ENCODE measurements at places on chromosomes 3 and 15.

DNA sequence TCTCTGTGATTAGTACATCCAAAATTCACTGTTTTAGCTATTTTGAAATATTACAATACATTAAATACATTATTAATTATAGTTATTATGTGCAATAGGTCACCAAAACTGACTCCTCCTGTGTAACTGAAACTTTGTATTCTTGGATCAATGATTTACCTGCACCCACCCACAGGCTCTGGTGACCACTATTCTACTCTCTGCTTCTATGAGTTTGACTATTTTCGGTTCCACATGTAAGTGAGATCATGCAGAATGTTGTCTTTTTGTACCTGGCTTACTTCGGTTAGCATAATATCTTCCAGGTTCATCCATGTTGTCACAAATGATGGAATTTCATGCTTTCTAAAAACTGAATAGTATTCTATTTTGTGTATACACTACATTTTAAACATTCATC, 43.8 kb downstream of the SLC2A2 start:
- DNase-seq = no peak

DNA sequence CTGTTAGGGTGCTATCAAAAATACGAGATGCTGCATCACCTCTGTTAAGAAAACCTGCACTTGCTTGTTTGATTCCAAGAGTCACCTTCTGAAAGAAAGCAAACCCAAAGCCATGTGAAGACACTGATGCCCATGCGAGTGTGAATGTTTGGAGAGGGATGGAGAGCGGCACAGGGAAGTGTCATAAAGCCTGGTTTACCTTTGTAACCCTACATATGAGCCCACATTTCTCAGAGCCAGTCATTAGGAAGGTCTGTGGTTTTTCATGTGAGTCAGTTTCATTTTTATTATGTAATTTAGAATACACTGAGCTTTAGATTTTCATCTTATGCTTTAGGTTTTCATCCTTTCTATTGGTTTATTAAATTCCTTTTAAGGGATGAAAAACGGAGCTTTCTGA, 896.8 kb downstream of the ROBO1 start:
- no peak for DNase-seq

GRCh38 chr15:62324382-62324781, 159.3 kb upstream of the C2CD4B start:
- DNase-seq = no peak

GRCh38 chr3:30526031-30526430, 80.4 kb upstream of the TGFBR2 start:
- DNase-seq = no peak

DNA sequence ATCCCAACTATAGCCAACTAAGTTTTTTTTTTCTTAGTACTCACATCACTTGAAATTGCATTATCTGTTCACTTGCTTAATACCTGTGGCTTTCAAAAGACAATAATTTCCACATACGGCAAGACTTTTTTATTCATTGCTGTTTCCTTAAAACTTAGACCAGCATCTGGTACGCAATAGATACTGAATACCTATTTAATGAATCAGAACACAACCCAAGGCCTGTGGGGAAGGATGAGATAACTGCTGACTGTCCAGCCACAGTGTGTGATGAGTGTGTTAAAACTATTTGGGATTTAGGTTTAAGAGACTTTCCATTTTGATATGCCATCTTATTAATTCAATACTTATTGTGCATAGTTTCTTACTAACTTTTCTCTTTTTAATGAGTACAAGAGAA, 988.7 kb downstream of the NTRK3 start:
- no peak for DNase-seq

DNA sequence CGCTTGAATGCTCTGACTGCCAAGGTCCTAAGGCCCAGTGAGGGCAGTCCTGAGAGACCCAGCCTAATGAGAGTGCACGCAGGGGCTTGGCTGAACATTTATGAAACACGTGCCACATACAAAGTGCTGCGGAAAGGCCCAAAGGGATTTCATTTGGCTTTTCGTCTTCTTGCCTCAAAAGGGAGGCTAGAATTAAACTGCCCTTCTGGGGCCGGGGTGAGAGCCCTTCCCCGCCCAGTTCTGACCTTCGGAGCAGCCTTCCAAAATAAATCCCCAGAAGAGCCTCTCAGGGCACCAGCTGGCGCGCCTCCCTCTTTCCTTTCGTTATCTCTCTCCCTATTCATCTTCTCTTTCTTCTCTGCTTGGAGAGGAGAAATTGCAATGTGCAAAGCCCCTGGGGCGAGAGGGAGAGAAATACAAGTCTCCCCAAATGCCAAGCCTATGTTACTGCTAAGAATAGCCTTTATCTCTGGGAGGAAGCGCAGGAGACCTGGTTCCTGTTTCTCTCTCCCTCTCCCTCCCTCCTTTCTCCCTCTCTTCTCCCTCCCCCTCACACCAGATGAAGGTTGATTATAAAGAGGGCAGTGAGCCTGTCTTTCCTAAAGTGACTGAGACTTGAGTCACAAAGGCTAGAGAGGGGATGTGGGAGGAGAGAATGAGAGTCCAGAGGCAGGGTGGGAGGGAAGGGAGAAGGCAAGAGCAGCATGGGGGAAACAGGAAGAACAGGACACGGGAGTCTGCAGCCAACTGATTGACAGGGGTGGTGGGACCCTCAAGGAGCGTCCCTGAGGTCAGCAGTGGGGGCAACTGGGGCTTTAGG, 36.7 kb upstream of the NDUFB4 start:
- no peak for DNase-seq

DNA sequence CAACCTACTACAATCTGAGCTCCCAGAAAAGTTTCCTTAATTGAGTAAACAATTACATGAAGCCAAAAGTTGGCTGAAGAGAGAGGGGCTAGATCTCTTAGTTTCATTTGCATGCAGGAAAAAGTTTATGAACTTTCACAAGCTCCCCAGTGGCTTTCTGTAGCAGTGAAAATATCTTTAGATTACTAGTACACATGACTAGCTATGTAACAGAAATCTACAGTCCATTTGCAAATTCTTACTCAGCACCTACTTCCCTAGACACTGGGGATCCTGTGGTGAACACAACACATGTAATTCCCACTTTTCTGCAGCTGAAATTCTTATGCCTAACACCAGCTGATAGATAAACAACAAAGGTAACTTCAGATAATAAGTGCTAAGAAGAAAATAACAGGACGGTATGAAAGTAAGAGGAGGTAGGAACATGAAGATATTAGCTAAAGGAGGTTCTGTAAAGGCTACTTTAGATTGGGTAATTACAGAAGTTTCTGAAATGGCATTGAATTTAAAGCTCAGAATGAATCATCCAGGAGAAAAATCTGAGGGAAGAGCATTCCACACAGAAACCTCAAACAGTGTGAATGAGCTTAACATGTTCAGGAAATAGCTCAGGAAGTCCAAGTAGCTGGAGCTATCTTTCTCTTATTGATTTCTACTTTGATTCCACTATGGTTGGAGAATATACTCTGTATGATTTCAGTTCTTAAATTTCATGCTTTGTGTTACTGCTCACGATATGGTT, 204.8 kb downstream of the MAGI1 start:
- DNase-seq = no peak

GRCh38 chr3:51777985-51778384, 1.1 kb downstream of the IQCF6 start:
- no peak for DNase-seq

DNA sequence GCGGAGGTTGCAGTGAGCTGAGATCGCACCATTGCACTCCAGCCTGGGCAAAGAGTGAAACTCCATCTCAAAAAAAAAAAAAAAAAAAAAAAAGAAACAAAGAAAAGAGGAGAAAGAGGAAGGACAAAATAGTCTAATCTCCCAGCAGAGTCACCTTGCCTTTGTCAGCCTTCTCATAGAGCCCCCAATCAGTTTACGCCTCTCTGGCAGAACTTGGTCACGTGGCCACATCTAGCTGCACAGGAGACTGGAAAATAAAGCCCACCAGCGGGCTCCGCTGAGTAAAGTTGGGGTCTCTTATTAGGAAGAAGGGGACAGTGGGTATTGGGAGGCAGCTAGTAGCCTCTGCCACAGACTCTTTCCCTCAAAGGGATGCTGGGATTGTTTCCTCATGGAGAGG, 41.9 kb downstream of the USP13 start:
- no peak for DNase-seq

- no peak for DNase-seq
These were observed 8.5 kb upstream of the SLC24A5 start for GRCh38 chr15:48112242-48112641.

GRCh38 chr3:64766440-64766839, 78.6 kb upstream of the ADAMTS9 start:
- no peak for DNase-seq

DNA sequence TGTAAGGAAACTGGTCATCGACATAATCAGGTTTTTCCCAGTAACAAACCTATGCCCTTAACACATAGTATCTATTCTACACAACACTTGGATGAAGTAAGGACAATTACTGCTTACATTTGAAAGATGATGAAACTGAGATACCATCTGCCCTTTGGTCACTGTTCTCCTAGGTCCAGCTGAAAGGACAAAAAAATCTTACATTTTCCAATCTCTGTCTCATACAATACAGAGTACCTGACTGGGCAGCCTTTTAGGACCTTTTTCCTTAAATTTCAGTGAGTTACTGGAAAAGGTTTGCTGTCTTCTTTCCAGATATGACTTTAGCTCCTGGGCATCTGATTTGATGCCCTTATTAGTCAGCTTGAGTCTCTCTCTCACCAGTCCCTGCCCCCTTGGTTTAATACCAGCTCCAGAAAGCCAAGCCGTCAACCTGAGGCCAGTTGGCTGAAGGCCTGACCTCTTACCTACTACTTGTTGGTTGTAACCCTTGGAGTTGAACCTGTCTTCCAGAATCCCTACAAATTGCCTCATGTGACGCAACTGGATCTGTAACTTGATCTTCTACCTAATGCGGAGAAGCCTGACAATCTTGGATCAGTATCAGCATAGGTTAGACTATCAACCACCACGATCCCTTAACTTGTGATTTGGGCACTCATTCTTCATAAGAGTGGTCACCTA, 355.3 kb upstream of the ZNF385D start:
- DNase-seq = no peak

DNA sequence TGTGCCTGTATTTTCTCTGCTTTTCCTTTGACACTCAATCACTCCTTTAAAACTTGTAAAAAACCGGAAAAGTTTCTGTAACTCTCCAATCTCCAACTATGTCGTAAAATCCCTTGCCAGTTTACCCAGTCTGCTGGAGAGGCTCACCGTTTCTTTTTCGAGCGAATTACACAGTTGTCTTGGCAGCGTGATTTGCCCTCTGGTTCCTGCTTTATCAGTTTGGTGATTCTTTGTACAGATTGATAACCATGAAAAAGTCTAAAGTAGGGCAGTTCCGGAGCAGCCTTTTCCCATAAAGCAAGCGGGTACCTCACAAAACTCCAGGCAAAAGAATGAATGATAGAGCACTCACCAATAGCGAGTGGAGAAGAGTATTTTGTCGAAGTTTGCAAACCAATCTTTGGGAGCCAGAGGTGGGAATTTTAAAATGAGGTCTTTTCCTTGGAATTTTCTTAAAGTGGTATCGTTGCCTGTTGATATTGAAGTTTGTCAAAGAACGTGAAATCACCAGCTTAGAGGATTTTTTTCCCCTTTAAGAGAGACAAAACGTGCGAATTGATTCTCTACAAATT, at the start of gene TTC23:
TSS of gene TTC23 (minus strand) at position 312 of the 572 bp plus-strand sequence. CDS start 20,869 bp downstream, outside the sequence.
- no peak for DNase-seq

GRCh38 chr3:4340411-4341335, 37.5 kb downstream of the SETMAR start:
- no peak for DNase-seq

GRCh38 chr3:99542767-99543518, 95.5 kb upstream of the COL8A1 start:
- DNase-seq = no peak

- DNase-seq = no peak
These were observed 201.6 kb downstream of the KCNAB1 start for GRCh38 chr3:156321945-156322344.

DNA sequence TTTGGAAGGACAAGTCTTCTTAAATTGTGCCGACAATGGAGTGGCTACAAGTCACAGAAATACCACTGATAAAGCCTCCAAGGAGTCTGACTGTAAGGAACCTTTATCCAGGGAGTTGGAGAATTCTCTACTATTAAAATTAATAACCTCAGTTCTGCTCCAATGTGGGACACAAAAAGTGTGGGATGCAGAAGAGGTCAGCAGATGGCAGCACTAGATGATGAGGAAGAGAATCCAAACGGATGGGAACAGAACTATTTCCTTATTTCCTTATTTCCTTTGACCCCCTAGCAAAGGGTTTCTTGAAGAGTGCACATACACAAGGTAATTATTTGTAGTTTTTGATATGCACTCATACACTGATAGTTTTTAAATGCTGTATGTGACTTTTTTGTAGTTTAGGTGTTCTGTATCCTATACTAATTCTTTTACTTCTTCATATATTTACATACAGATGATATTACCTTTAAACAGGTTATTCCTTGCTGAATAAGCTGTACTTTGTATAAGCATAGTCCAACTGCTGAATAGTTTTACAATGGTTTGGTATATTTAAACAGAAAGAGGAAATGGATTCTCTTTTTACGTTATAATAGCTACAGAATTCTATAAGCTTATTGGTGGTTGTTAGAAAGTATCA, 25.6 kb upstream of the NLGN1 start:
- no peak for DNase-seq

DNA sequence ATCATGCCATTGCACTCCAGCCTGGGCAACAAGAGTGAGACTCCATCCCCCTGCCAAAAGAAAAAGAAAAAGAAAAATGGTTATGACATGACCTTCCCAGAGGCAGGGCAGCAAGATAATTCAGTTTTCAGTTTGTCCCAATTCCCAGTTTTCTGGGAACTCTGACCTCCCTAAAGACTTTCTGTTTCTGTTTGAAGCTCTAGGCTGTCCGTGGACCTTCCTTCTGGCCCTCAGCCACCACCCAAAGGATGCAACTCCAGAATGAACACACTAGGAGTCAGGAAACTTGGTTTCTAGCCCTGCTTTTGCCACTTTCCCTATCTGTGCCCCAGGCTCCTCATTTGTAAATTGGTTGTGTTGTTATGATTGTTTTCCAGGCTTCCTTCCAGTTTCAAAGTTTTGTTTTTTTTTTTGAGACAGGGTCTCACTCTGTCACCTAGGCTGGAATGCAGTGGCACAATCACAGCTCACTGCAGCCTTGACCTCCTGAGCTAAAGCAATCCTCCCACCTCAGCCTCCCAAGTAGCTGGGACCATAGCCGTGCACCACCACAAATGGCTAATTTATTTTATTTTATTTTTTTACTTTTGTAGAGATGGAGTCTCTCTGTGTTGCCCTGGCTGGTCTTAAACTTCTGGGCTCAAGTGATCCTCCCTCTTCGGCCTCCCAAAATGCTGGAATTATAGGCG, 68.6 kb downstream of the CDC25A start:
- DNase-seq = no peak

GRCh38 chr3:126912491-126913195, 70.3 kb upstream of the PLXNA1 start:
- DNase-seq = no peak

- DNase-seq = no peak
These were observed 29.8 kb upstream of the FURIN start for GRCh38 chr15:90838544-90838943.

GRCh38 chr3:4720316-4721075, 227.3 kb downstream of the ITPR1 start:
- DNase-seq = no peak

GRCh38 chr3:72255791-72256559, 471.0 kb upstream of the PROK2 start:
- peak; percentile 16 for DNase-seq

GRCh38 chr15:50120729-50121128, 1.7 kb upstream of the ATP8B4 start:
- DNase-seq = no peak

- no peak for DNase-seq
These were observed 352.1 kb downstream of the SHQ1 start for GRCh38 chr3:72496051-72496670.

- DNase-seq = no peak
These were observed 7.0 kb downstream of the RFTN1 start for GRCh38 chr3:16506451-16506850.

GRCh38 chr3:195165790-195166189, 105.2 kb downstream of the XXYLT1 start:
- no peak for DNase-seq

Data from NCI-H187 (cell line).